ENCODE measurements at places on chromosomes 5 and 9. TPM values are rescaled to one million over a fixed set of nuclear protein-coding genes. Genes with fewer than 3 reads are reported as not detected.

DNA sequence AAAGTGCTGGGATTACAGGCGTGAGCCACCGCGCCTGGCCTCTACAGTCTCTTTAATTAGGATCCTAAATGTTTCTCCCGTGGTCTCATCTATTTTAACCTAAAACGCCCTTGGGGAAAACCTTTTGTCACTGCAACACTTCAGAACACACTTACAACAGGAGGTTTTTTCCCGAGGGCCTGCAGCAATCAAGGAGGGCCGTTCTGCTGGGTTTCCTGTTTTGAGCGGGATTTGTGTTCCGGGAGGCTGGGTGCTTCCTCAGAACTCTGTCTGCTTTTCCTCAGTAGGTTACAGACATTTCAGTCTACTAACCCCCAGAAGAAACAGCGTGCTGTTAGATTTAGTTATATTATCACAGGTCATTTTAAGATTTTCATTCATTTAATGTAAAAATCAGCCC lies 65.4 kb upstream of the IRX4 start:
- no peak for DNase-seq

SHROOM1 gene
- total RNA-seq = 5.3 TPM

TMEM38B gene
- 6.3 TPM for total RNA-seq

PCDHA12 gene
- total RNA-seq = not detected

- DNase-seq = no peak
Observed at GRCh38 chr5:139133282-139133681, 64.9 kb downstream of the SIL1 start.

GRCh38 chr9:4984171-4984620 lies 876 bp upstream of the JAK2 start:
- DNase-seq = no peak

DNA sequence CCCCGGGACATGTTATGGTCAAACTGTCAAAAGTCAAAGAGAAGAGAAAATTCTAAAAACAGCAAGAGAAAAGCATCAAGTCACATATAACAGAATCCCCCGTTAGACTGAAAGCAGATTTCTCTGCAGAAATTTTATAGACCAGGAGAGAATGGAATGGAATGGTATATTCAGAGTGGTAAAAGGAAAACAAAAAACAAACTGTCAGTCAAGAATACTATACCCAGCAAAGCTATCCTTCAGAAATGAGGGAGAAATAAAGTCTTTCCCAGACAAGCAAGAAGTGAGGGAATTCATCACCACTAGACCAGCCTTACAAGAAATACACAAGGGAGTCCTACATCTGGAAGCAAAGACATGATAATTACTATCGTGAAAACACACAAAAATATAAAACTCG lies 208.0 kb downstream of the CACNA1B start:
- no peak for DNase-seq

IFNB1 gene
- not detected for total RNA-seq

ADAMTS13 gene
- 0.53 TPM for total RNA-seq

NIPSNAP3A gene
- 49.9 TPM for total RNA-seq

GRCh38 chr9:27487128-27487640 lies 36.9 kb upstream of the IFNK start:
- DNase-seq = no peak

LRRC70 gene
- total RNA-seq = 37.8 TPM

Data from pulmonary artery endothelial cell (primary cell).